ENCODE measurements at places on chromosomes 4 and X.
A peak's percentile ranks its signal among the peaks of the same experiment; 100 is the strongest.

DNA sequence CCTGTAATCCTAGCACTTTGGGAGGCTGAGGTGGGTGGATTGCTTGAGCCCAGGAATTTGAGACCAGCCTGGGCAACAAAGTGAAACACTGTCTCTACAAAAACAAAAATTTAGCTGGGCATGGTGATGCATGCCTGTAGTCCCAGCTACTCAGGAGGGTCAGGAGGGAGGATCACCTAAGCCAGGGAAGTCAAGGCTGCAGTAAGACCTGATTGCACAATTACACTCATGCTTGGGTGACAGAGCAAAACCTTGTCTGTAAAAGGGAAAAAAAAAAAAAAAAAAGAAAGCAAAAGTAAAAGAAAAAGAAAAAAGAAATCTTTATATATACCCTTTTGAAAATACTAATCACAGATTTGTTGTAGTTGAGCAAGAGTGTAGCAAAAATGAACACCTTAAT is 801.0 kb upstream of the IGFBP7 start:
- no peak for DNase-seq

DNA sequence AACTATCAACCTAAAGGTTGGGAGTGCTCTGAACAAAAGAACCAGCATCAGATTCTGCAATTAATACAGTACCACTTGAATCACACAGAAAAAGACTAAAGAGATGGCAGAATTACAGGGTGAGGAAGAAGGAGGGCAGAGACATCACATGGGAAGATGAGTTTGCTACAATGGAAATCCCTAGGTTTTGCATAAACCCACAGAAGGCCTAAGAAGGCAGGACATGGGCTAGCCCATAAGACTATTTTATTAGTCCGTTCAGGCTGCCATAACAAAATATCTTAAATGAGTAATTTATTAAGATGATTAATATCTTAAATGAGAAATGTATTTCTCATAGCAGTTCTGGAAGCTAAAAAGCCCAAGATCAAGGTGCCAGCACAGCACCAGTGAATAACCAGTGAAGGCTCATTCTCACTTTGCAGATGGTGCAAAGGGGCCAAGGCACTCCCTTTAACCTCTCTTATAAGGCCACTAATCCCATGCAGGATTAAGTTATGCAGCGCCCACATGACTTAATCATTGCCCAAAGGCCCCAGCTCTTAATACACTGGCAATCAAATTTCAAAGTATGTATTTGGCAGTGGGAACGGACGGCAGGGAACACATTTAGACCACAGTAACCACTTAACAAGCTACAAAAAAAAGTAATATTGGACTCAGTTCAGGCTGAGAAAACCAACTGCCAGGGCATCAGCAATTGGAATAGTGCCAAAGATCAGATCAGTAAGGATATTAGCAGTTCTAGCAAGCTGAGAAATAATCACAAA is 47.6 kb upstream of the NEUROG2 start:
- no peak for DNase-seq

DNA sequence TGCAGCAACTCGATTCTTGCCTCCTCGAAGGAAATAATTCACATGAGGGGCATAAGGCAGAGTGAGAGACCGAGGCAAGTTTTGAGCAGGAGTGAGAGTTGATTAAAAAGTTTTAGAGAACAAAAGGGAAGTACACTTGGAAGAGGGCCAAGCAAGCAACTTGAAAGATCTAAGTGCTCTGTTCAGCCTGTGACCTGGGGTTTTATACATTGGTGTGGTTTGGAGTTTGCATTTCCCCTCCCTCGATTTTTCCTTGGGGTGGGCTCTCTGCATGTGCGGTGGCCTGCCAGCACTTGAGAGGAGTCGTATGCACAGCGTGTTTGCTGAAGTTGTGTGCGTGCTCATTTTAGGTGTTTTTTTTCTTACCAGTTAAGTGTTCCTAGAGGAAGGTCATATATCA is 356.4 kb downstream of the KLHL4 start:
- DNase-seq = no peak

DNA sequence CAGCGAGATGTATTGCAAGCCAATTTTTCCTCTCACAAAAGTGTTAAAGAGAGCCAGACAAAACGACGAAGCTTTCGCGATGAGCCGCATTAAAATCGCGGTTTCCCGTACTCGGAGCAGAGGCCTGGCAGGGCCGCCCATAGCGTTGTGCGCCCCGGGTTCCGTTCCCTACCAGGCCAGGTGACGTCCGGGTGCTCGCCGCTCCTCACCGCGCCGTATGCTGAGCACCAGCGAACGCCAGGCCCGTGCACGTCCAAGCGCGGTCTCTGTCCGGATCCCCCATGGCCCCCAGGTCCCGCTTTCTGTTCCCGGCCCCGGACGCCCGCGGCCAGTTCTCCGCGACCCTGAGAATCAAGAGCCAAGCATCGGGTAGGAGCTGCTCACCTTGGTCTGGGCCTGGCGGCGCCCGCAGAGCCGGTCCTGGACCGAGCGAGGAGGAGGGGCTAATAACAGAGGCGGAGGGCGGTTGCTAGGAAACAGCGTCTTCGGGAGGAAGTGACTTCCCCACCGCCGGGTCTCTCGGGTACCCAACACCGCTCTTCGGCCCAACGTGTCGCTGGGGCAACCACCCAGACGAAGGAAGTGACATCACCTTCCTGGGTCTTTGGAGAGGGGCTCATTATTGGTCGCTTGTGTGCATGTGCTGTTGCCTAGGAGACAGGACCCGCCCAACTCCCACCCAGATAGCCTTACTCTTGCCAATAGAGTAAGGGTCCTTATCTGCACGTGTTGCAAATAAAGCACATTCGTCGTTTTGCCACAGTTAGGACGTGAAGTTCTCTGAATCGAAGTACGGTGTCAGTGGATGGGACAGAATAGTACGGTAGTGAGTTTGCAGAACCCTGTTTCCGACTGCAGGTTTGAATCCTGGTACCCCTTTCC is at the start of gene MAP9:
Gene MAP9, minus strand, starts transcription at position 579 of the 882 bp plus-strand sequence. CDS start 1,115 bp downstream, outside the sequence.
- DNase-seq = peak; percentile 98

- no peak for DNase-seq
These were observed 101.4 kb upstream of the PDE5A start for GRCh38 chr4:119729835-119730670.

GRCh38 chr4:107734120-107734519 is 14.1 kb upstream of the PAPSS1 start:
- no peak for DNase-seq

- DNase-seq = no peak
These were observed 20.6 kb downstream of the FAM47E start for GRCh38 chr4:76272073-76272472.

GRCh38 chr4:2834001-2834921 is 9.4 kb upstream of the ADD1 start:
- no peak for DNase-seq

DNA sequence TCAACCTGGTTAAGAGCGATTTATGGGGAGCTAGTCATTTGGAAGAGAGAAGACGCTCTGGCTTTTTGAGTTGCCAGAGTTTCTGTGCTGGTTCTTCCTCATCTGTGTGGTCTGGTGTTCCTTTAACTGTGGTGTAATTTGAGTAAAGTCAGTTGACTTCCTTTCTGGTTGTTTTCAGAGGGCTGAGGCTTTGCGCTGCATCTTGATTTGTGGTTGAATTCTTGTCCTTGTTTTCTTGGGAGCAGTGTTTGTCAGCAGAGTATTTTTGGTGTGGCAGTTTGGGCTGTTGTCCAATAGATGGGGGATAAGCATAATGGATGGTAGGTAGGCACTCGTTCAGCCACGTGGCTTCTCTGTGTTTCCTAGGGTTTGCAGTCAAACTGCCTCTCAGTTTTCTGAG is 2143.2 kb upstream of the TENM3 start:
- no peak for DNase-seq

GRCh38 chrX:51151734-51152133 is 180.9 kb upstream of the NUDT10 start:
- DNase-seq = no peak

DNA sequence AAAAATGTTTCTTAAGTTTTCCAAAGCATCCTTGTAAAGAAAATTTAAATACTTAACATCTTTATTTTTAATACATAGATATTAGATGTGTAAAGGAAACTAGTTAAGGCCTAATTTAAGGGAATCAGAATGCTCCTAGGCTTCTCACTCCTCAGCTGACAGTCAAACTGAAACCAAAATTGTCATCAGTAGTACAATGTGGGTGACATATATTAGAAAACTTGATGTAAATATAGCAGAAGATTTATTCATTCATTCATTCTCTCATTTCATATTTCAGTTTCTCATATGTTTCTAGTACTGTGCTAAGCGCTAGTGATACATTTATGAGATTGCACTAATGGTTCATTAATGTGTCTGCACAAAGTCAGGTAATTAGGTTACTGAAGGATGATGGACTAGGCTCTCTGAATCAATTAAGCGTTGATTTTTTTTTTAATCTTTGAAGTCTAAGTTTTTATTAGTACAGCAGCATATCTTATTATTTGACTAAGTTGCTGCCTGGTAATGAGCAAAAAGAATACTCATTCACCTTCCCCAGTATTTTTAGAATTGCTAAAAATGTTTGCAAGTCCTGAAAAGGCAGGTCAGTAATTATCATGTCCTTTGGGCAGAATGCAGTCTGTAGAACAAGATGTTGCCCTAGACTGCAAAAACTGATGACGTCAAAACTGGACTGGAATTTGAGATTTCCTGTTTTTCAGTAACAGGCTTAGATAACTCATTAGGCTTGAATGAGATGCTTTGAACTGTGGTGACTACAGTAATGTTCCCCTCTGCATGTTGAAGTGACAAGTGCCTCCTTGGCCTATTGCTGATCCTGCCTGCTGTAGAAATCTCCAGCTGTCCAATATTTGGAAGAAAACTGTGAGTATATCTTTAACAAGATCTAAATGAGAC is 128.7 kb downstream of the ARHGAP24 start:
- no peak for DNase-seq

GRCh38 chr4:86302251-86302650 is 57.6 kb downstream of the MAPK10 start:
- peak; percentile 65 for DNase-seq

DNA sequence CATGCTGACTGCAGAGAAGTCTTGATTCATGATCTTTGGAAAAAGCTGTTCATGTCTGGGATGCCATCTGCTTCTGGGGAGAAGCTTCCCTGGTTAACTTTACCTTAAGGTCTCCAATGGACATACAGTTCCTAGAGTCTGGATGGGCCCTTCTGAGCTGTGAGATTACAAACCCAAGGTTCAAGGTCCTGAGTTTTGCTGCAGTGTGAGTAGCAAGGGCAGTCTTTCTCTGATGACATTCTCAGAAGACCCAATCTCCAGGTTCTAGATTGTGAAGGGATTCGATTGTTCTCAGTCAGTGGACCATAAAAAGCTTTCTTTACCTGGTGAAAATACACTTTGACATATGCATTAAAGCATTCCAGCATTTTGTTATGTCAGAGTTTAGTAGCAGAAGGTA is 179.2 kb downstream of the AASDH start:
- DNase-seq = no peak

DNA sequence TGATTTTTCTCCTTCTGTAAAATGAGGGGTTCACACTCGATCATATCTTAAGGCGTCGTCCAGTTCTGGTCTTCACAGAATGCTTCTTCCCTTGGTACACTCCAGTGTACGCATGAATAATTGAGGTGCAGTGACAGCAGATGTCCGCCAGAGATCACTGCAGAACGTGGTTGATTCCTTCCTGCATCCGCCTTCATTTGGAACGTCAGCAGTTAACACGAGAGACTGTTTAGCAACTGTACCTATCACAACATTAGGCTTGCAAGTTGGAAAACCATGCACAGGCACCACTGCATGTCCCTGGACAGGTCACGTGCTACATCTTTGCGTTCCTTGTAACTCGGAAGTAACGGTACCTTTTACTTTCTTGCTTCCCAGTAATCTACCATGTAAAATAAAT is 66.0 kb upstream of the GEMIN8 start:
- no peak for DNase-seq

DNA sequence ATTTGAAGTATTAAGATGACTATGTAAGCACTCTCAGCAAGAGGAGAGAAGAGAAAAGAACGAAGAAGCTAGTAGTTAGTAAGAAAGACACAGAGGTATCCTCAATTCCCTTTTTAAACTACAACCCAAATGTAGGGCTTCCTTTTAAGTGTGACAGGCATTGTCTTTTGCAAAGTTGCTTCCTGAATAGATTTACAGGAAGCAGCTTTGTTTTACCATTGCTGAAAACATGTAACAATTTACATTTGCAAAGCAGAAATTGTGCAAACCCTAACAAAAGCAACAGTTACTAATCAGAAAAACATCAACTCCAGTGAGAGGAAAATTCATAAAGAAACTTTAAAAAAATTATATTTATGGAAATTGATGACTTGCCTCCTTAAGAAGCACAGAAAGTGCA is 96.4 kb downstream of the FAM13A start:
- no peak for DNase-seq

DNA sequence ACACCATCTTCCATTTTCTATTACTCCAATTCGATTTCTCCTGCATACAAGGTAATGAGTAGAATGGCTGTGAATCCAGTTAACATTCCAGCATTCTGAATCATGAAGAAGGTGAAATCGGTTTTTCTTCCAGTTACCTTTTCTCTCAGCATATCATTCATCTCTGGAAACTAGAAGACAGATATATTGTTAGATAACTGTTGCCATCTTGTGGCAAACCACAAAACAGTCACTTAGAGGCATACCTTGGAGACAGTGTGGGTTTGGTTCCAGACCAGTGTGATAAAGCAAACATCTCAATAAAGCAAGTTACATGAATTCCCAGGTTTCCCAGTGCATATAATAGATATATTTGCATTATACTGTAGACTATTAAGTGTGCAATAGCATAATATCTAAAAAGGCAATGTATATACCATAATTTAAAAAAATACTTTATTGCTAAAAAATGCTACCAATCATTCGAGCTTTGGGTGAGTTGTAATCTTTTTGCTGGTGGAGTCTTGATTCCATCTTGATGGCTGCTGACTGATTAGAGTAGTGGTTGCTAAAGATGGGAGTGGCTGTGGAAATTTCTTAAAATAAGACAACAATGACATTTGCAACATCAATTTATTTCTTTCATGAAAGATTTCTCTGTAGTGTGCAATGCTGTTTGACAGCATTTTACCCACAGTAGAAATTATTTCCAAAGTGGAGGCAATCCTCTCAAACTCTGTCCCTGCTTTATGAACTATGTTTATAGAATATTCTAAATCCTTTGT is 82.1 kb downstream of the SLC39A8 start:
- DNase-seq = peak; percentile 20

GRCh38 chrX:10203617-10204016 is 46.8 kb downstream of the CLCN4 start:
- DNase-seq = peak; percentile 30

Data from NCI-H1930 (cell line).